Activated CD4-positive, alpha-beta T cell treated with anti-CD3 and anti-CD28 coated beads, Interleukin-2, amount 50 U/mL, for 4 hours (primary cell): ENCODE measurements at places on chromosomes 16 and 17.

DNA sequence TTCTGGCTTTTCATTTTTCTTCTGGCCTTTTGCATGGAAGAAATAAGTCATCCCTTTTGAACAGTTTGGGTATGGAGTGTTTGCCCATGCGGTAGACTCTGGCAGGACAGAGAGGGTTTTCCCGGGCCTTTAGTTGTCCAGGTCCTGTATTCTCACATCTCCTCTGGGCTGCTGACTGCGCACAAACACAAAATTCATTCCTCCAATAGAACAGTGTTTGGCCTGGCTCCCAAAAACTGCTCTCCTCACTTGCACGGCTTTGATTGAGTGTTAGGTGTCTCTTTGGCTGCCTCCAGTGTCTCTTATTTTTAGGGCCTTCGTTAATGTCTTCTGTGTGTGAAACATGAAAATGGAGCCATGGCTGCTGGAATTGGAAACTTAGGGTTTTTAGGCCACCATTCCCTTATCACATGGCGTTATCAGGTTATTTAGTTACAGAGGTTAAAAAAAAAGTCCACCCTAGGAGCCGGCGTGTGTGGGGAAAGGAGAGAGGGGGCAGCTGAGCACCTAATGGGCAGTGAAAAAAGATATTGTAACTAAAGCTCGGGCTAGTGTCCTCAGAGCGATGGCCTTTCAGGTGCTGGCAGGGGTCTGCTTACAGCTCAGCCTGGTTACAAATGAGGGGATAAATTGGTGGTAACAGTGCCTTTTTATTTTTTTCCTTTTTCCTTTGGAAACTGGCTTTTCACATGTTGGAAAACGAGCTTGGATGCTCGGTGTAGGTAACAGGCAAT lies 47.3 kb downstream of the PRKCA start:
- no peak for DNase-seq

DNA sequence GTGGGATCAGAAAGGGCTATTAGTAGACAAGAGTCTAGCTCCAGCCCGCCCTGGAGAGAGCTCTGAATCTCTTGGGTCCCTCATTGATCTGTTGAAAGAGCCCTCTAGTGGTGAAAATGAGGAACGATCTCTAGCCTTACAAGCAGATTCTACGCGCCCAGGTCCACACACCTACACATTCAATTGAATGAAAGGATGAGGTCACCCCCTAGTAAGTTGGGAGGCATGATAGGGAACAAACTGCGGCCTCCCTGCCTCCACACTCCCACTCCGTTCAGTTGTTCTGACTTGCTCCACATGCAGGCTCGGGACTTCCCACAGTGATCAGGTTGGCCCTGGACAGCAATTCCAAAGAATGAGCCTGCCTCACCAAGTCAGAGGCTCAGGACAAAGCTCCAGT lies 2.9 kb upstream of the CACNG3 start:
- peak; percentile 6 for DNase-seq

DNA sequence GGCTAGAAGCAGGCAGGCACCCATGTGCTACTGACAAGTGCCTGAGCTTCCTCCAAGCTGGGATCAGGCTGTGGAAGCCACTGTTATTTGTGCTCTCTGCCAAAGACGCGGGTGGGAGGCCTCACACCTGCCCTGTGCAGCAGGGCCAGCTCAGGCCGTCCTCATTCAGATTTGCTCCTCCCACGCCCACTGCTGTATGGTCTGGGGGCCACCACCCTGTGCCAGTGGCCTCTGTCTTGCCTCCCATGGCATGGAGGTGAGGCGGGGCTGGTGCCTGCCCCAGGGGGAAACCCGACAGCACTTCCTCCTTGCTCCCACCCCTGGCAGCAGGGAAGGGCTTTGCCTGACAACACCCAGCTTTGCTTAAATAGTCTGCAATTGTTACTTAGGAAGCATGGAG lies 356.5 kb upstream of the CDH8 start:
- DNase-seq = no peak

DNA sequence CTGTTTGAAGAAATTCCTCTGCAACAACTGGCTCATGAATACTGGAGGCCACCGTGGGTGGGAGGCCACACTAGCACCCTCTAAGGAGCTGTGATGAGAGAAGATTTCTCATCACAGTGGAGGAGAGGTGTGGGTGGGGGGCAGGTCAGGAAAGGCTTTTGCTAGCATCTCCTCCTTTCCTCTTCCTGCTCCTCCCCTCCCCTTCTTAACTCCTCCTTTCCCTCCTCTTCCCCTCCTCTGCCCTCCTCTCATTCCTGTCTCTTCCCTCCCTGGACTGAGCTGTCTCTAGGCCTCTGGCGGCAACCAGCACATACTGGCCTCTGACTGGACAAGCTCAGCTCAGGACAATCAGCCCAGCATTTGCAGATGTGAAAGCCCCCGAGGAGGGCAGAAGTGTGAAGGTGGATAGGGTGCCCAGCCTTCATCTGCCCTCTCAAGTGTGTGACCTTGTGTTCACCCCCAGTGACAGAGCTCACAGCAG lies 19.0 kb upstream of the LHX1 start:
- DNase-seq = no peak

GRCh38 chr17:39820541-39820940 lies 43.6 kb downstream of the IKZF3 start:
- DNase-seq = no peak

- DNase-seq = peak; percentile 46
Measured at GRCh38 chr16:89422905-89423630, 67.3 kb downstream of the ANKRD11 start.

- DNase-seq = no peak
Measured at GRCh38 chr17:34683390-34683789, 104.0 kb downstream of the TMEM132E start.

- no peak for DNase-seq
Measured at GRCh38 chr16:82136956-82137821, 32.8 kb downstream of the MPHOSPH6 start.

- DNase-seq = no peak
Measured at GRCh38 chr16:17773698-17774101, 302.9 kb upstream of the XYLT1 start.

DNA sequence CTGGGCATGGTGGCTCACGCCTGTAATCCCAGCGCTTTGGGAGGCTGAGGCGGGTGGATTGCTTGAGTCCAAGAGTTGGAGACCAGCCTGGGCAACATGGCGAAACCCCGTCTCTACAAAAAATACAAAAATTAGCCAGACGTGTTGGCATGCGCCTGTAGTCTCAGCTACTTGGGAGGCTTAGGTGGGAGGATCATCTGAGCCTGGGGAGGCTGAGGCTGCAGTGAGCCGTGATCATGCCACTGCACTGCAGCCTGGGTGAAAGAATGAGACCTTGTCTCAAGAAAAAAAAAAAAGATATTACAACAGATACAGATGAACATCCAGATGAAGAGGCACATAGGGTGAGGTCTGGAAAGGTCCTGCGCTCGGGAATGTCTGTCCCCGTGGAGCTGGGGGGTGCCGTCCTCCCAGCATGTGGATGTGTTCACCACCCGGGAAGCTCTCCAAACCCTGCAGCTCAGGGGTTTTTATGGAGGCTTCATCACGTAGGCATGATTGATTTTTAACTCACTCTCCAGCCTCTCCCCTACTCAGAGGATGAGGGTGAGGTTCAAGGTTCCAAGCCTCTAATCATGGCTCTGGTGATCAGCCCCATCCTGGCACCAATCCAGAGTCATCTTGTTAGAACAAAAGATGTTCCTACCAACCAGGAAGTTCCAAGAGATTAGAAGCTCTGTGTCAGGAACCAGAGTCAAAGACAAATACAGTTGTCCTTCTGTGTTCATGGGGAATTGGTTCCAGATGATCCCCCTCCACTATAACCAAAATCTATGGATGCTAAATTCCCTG lies 85.0 kb upstream of the DNAJA2 start:
- no peak for DNase-seq

DNA sequence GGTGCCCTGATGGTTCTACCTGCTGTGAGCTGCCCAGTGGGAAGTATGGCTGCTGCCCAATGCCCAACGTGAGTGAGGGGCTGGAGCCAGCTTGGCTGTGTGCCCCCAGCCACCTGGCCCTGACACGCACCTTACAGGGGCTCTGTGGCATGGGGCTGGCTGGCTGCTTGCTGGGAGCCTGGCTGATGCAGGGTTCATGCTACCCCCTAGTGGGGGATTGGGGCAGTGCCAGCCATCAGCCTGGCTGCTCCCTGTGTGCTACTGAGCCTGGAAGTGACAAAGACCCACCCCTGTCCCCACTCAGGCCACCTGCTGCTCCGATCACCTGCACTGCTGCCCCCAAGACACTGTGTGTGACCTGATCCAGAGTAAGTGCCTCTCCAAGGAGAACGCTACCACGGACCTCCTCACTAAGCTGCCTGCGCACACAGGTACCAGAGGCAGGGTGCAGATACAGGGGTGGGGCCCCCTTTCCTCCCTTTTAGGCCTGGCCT lies 5.7 kb downstream of the GRN start:
- DNase-seq = peak; percentile 69

- DNase-seq = peak; percentile 29
Measured at GRCh38 chr17:4420692-4421131, 13.0 kb upstream of the SPNS3 start.

- no peak for DNase-seq
Measured at GRCh38 chr17:39027455-39028035, 60.3 kb upstream of the FBXO47 start.

GRCh38 chr17:19265755-19266154 lies 28.6 kb downstream of the EPN2 start:
- no peak for DNase-seq

GRCh38 chr16:78045865-78046581 lies 23.7 kb downstream of the CLEC3A start:
- DNase-seq = no peak

- DNase-seq = no peak
Measured at GRCh38 chr16:29988346-29989075, 6.9 kb downstream of the HIRIP3 start.

DNA sequence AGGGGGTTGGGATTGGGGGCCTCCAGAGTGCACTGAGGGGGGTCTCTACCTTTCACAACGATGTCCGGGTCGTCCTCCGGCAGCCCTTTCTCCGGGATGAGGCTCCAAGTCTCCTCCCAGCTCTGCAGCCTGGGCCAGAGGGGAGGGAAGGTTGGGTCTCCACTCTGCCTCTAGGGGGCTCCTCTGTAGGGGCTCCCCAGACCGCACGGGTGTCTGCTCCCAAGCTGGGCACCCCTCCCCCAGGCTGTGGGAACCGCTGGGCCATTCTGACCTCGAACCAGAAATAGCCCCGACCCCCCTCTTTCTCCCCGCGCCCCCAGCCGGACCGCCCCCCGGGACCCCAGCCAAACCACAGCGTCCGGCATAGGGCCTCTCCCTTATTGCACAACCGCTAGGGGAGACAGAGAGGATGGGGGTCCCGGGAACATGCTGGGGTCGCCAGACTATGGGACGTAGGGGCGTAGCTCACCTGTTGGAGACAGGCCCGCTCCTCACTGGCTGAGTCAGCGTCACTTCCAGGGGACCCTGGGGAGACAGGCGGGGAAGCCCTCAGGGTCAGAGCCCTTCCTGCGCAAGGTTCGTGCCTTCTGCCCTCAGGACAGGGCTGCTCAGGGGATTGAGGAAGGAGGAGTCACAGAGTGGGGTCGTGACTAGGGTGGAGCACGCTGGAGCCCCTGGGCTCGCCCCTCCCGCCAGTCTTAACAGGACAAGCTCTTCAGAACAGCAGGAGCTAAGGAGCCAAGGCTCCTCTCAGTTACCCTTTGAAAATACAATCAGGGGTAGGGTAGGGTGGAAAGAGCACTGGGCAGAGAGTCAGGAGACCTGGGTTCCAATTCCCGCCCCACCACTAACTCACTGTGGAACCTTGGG lies 2.7 kb downstream of the PLEKHH3 start:
- no peak for DNase-seq

GRCh38 chr16:22116095-22116700 lies 23.9 kb downstream of the VWA3A start:
- DNase-seq = no peak

DNA sequence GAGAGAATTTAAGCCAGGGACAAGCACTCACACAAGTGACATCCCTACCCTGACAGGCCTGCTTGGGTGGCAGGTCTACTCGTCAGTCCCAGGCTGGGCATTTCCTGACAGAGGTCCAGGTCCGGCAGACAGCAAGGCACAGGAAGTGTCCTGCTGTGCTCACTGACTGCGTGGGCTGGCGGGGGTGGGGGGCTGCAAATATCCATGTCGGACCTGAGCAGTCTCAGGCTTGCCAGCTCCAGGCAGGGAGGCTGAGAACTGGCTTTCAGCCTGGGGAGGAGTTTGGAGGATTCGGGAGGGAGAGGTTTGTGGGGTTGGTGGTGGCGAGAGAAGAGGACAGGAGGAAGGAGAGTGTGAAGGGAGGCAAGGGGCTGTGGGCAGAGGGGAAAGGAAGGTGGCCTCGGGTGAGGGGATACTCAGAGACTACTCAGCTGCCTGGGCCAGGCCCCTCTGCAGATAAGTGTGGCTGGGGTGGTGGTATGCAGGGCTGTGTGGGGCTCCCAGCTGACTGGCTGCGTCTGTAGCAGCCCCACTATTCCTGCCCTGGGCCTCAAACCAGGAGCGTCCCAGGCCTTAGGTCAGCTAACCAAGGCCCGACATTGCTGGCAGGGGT lies 7.8 kb downstream of the HIC1 start:
- no peak for DNase-seq

DNA sequence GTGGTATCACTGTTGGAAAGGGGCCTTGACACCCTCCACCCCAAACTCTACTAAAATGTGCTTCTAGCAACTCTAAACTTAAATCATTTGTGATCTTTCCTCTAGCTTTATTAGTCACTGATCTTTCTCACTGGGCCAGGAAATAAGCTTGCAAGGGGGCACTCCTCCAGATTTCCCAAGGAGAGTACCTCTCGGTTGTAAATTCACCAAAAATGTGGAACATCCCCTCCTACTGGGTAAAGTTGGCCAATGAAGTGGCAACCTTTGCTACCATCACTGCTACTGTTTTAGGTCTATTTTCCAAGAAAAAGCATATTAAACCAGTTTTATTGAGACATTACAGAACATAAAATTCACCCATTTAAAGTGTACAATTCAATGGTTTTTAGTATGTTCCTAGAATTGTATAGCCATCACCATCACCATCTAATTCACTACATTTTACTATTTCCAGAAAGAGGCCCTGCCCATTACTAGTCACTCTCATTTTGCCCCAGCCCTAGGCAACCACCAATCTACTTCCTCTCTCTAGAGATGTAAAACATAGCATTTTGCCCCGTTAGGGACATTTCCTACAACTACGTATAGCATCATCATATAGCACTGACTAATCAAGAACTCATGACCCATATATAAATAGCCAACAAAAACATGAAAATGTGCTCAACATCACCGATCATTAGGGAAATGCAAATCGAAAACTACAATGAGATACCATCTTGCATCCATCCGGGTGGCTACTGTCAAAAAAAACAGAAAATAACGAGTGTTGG lies 44.6 kb upstream of the ADCY9 start:
- DNase-seq = no peak

DNA sequence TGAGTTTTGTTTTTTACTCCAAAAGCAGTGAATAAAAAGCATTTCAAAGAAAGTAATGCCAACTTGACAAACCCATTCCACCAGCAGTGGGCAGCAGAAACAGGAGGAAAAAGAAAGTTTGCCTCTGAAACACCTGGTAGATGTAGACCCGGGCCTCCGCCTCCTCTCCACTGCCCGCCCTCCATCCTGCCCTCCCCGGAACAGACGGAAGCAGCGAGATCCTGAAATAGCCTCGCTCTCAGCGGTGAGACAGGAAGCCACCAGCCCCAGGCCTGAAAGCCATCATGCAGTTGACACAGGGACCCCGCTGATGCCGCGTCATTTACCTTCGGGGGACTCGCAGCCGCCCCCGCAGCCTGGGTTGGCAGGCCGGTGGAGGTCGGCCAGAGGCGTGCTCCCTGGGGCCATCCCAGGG lies 67.8 kb downstream of the C16orf78 start:
- peak; percentile 44 for DNase-seq
